Muscle of leg (tissue), 16 donors: ENCODE measurements at places on chromosomes 7 and 10. TPM values are rescaled to one million over a fixed set of nuclear protein-coding genes. Genes with fewer than 3 reads are reported as not detected.

Gene SPDYE6
- total RNA-seq: not detected

Gene TFEC
- 1.2 TPM for total RNA-seq

Gene CDH23
- total RNA-seq: 4.2 TPM

Gene PAX4
- total RNA-seq: not detected

Gene GUSB
- 20.6 TPM for total RNA-seq

Gene BMPER
- total RNA-seq: 6.7 TPM

Gene FOXI2
- 0.09 TPM for total RNA-seq

Gene UPK3B
- 0.53 TPM for total RNA-seq

Gene INPP5A
- total RNA-seq: 34.1 TPM

Gene CCDC201
- total RNA-seq: not detected

Gene EBF3
- 33.6 TPM for total RNA-seq

Gene AUTS2
- 28.6 TPM for total RNA-seq
